Lung (tissue), 17 donors: ENCODE measurements at places on chromosomes 3 and 15. TPM values are rescaled to one million over a fixed set of nuclear protein-coding genes. Genes with fewer than 3 reads are reported as not detected.

DNA sequence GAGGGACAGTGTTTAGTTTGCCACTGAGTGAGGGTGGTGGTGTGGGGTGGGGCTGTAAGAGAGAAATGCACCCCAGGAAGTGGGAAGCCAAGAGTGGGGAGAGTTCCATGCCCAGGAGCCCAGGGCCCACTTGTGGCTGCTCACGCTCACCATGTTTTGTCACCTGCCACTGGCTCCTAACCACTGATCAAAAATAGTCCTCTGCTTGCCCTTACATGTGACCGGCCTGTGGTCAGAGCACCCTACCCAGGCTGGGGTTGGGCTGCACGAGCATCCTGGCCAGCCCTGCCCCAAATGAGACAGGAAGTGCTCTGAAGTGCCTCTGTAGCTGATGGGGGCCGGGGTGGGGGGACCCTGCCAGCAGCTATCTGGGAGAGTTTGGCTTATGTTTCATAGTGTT lies 216.3 kb downstream of the RPLP1 start:
- DNase-seq: no peak

The HRH1 gene
- 8.3 TPM for total RNA-seq

DNA sequence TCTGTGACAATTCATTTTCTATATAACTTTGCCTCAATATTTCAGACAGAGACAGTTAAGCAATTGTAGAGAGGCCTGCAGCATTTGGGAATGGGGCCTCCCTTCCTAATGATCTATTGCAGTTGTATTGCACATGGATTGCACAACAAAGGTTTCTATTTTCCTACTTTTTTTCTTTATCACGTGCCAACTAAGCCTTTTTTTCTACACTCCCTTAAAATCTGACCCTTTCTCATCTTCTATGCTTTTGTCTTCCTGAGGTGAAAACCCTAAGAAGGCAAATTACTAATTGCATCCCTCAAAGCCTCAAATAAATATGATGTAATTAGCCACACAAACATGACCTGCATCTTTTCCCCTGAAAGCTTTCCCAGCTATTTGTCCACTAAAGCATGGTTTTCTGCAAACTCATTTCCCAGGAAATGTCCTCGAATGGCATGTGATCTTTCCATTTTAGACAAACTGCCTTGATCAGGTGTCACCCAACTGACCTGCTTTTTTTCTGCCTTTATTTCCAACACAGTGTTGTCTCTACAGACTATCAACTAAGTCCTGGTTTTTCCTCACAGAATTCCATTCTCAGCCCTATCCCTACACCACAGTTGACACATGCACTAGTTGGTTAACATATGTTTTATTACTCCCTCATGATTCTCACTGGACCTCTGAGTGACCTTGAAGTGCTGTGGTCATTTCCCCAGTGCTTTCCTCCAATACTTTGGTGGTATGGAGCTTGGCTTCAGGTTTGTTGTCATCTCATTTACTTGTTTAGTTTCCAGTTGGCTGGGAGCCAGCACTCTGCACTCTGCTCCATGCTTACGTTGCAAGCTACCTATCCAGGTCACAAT lies 31.9 kb upstream of the TSC22D2 start:
- peak; percentile 86 for DNase-seq

The EIF4E3 gene
- total RNA-seq: 21.8 TPM

DNA sequence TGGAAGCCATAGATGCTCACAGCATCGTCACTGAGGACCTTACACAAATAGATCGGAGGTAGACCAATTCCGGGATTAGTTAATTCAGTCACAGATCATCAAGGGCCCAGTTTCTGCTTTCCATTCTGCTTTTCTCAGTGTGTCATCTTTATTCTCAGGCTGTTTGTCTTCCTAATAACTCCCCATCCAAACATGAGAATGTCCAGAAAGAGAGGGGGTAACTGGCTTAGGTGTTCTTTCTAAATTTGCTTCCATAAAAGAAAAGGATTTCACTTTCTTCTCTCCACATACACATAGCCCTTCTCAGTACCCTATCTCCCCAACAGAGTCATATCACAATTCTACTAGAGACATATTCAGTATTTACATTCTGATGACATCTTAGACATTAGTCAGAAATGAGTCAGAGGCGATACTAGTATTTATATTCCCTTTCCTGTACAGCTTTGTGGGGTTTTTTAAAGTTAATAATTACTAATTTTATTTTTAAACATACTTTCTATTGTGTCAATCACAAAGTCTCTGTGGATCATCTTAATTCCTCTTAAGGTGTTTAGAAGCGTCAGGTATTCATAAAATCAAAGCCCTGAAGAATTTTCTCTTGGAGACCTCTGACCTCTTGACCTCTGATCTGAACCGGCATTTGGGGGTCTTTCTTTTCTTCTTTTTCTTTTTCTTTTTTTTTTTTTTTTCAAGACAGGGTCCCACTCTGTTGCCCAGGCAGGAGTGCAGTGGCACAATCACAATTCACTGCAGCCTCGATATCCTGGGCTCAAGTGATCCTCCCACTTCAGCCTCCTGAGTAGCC lies 24.3 kb upstream of the IL12A start:
- no peak for DNase-seq

The UTS2B gene
- 0.43 TPM for total RNA-seq

GRCh38 chr3:170497207-170498095 lies 78.8 kb downstream of the CLDN11 start:
- no peak for DNase-seq

The ANKRD34C gene
- total RNA-seq: 0.03 TPM

The C3orf85 gene
- not detected for total RNA-seq

The PLXNA1 gene
- 51.7 TPM for total RNA-seq

The BNC1 gene
- total RNA-seq: 0.25 TPM

- DNase-seq: no peak
Measured at GRCh38 chr3:118734664-118735063, 300.0 kb downstream of the IGSF11 start.

- DNase-seq: no peak
Measured at GRCh38 chr3:23550402-23550801, 255.4 kb upstream of the UBE2E1 start.

GRCh38 chr3:126517291-126517951 lies at the start of gene UROC1:
UROC1 (minus strand) TSS chr3:126517773; CDS start chr3:126517719, 54 bp downstream.
- DNase-seq: no peak

DNA sequence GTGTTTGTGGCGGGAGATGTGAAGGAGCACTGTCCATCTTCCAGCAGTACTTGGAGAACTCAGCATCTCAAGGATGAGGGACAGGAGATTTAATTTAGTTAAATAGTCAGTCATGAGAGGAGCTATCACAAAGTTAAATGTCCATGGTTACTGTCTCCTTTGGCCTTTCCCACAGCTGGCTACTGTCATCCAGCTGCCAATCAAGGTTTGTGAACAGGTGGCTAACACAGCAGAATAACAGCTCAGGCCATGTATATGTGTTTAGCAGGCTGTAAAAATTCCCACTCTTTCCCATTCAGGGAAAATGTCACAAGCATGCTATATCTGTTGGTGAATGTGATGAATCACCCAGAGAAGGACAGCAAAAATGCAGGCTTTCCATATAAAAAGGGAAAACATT lies 120.5 kb downstream of the TMEM108 start:
- no peak for DNase-seq

DNA sequence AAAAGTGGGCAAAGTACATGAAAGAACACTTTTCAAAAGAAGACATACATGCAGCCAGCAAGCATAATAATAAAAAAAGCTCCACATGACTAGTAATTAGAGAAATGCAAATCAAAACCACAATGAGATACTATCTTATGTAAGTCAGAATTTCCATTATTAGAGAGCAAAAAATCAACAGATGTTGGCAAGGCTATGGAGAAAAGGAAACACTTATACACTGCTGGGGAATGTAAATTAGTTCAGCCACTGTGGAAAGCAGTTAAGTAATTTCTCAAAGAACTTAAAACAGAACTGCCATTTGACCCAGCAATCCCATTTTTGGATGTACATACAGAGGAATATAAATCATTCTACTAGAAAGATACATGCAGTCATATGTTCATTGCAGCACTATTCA lies 360.7 kb downstream of the NSUN3 start:
- no peak for DNase-seq

The ANKRD63 gene
- total RNA-seq: not detected

The TMC3 gene
- total RNA-seq: 0.03 TPM

The TYRO3 gene
- total RNA-seq: 17.9 TPM

The CELSR3 gene
- 2.0 TPM for total RNA-seq

GRCh38 chr3:112013058-112013783 lies 14.5 kb downstream of the TAGLN3 start:
- DNase-seq: peak; percentile 83

The C3orf22 gene
- total RNA-seq: not detected

DNA sequence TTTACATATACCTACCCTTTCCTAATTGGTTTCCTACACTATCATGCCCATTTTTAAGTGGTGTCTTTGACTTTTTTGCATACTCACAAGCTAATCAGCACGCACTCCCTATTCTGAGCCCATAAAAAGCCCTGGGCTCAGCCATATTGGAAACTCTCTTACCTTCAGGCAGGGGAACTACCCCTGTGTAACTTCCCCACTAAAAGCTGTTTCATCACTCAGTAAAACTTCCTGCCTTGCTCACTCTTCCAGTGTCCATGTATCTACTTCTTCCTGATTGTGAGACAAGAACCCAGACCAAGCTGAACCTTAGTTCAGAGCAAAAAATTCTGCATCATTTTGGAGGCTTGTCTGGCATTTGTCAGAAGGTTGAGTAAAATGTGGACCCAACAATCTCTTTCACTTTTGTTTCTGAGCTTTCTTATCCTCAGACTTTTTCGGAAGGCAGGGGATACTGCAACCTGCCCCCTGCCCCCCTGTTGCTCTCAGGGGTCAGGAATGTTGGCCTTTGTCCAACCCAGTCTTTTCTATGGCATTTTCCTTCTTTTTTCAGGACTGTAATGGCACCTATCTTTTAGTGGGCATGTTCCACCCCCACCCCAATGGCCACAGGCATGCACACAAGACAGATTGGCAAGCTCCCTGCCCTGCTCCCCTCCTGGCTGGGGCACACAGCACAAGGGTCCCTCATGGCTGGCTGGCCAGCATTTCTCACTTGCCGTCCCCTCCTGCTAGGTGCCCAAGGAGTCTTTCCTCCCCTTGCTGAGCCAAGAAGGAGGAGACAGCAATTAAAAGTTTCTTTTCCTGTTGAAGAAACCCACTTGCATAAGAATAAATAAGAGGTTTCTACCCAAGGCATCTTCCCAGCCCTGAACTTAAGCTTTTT lies 26.3 kb upstream of the TMEM45A start:
- DNase-seq: no peak

DNA sequence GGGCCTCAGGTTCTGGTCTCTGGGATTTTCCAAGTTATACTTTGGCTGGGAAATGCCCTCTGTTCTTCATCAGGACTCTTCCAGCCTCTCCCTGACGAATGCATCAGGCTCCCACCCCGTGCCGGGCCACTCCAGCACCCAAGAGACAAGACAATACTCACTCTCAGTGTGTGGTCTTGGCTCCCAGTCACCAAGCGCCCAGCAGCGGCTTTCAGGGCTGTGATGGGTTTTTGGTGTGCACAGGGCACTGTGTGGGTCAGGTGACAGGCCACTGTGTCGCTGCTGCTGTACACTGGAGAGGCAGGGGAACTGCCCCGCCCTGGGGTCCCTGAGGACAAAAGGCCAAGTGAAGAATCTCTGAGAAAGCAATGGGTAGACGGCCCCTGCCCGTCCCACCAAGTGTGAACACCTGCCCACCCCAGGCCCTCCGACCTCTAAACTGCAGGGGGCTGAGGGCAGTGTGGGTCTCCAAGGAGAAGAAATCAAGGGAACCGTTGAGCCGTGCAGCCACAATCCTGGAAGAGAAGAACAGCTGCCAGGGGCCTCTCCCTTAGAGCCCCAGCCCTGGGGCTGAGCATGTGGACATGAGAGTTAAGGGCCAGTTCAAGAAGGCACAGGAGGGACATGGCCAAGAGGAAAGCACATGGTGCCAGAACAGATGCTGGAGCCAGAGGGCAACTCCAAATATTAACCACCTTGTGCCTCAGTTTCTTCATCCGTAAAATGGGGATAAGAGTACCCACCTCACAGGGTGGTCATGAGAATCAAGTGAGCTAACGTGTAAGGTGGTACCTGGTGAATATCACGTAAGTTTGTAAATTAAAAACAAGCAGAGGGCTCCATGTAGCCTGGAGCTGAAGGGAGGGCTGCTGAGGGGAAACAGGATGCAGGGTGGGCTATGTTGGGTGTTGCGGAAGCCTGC lies 34.1 kb downstream of the PTPN23 start:
- no peak for DNase-seq

The MEGF11 gene
- 0.82 TPM for total RNA-seq

DNA sequence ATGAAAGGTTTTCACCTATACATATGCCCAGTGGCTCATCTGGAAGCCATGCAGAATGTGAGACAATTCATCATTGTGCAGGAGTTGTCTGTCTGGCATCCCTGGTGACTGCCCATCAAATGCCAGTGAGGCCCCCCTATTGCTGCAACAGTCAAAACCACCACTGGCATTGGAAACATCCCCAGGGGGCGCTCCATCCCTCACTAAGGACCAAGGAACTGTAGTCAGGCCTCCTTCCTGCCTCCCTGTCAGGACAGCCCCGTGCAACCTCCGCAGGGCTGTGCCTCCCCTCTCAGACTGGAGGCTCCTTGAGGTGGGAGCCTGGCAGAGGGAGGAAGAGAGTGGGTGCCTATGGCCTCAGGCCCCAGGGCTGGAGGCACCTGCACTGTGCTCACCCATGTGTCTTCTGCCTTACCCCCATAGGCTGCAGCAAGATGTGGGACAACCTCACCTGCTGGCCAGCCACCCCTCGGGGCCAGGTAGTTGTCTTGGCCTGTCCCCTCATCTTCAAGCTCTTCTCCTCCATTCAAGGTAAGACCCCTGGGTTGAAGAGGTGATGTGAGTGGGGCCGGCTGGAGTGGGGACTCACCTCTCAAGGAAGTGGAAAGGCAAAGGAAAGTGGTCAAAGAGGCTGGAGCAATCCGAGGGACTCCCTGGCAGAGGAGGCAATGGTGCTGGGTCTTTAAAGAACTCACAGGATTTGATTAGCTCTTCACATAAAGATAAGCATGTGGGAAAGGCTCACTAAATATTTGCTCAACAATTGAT lies 16.5 kb downstream of the VIPR1 start:
- DNase-seq: no peak

GRCh38 chr15:56774356-56774755 lies 41.0 kb upstream of the ZNF280D start:
- DNase-seq: no peak

- DNase-seq: peak; percentile 26
Measured at GRCh38 chr3:183298701-183299153, 45.7 kb downstream of the B3GNT5 start.

DNA sequence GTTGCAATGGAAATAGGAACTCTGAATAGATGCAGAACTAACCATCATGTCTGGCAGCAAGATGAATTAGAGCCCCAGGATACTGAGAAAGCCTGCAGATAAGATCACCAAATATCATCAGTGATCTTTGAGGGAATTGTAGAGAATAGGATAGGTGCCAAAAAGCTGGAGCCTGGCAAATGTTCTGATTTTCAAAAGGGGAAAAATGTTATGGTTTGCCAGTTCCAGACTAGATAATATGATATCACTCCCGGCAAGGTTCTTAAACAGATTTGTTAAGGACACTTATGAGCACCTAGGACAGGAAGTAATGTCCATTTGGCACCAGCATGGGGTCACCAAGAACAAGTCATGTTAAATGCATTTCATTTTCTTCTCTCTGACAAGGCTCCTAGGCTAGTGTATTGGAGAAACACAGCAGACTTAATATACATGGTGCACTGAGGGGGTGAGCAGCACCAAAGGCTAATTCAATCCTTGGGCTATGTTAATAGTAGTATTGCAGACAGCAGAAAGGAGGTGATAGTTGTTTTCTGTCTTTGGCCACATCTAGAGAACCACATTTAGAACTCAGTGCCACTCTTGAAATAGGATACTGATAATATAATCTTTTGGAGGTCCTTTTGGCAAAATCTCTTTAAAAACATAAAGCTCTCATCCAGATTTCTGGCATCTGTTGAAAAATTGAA lies 4.8 kb downstream of the SRGAP3 start:
- no peak for DNase-seq
